Stimulated activated CD8-positive, alpha-beta memory T cell treated with anti-CD3 and anti-CD28 coated beads, Interleukin-12 subunit alpha, Interleukin-12 subunit beta, amount 100 ng/mL, for 4 hours (primary cell): ENCODE measurements at places on chromosomes 4 and X.

GRCh38 chrX:38968344-38969216 lies 167.3 kb downstream of the MID1IP1 start:
- no peak for DNase-seq

GRCh38 chr4:19381068-19381467 lies 870.6 kb upstream of the SLIT2 start:
- DNase-seq, result no peak

- no peak for DNase-seq
These were observed at the start of gene ZNF732 for GRCh38 chr4:304969-305680. TSS of gene ZNF732 (minus strand) at chr4:305474. CDS start at chr4:305310, 164 bp downstream.

GRCh38 chr4:26342328-26343037 lies 21.7 kb downstream of the RBPJ start:
- no peak for DNase-seq

GRCh38 chr4:69830560-69831269 lies 29.2 kb downstream of the SULT1E1 start:
- DNase-seq, result no peak

DNA sequence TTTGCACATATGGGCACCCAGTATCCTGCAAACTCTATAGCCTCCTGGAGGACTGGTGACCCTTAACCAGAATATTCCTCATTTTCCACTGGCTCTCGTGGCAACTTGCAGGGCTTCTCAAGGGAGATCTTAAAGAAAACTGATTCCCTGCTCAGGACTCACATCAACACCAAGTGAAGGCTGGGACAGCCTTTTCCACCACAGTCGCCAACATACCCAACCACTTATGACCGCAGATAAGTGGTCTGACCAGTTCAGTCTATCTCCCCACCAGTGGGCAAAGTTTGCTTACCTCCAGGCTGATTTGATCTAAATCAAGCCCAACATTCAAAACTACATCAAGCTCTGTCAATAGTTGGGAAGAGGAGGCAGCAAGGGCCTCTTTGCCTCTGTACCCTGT lies 289.3 kb upstream of the GATB start:
- DNase-seq, result no peak
